ENCODE measurements at places on chromosomes 1 and 21. TPM values are rescaled to one million over a fixed set of nuclear protein-coding genes. Genes with fewer than 3 reads are reported as not detected.

Gene AGMAT
- total RNA-seq: 0.27 TPM

Gene ADCY10
- under 0.01 TPM for total RNA-seq

Gene BRDT
- total RNA-seq: not detected

Gene SZRD1
- 25.4 TPM for total RNA-seq

Gene PTBP2
- total RNA-seq: 13.6 TPM

Gene PLA2G2D
- not detected for total RNA-seq

Gene ELF3
- 0.09 TPM for total RNA-seq

Gene LCE2B
- not detected for total RNA-seq

Gene C1orf185
- not detected for total RNA-seq

Gene NPHS2
- total RNA-seq: not detected

Gene GJA5
- 97.3 TPM for total RNA-seq

Gene ERG
- total RNA-seq: 55.8 TPM

Gene XCL1
- total RNA-seq: not detected

Gene KLF17
- total RNA-seq: not detected

Gene AMY1A
- total RNA-seq: not detected
